ENCODE measurements at places on chromosomes 5 and 9.

DNA sequence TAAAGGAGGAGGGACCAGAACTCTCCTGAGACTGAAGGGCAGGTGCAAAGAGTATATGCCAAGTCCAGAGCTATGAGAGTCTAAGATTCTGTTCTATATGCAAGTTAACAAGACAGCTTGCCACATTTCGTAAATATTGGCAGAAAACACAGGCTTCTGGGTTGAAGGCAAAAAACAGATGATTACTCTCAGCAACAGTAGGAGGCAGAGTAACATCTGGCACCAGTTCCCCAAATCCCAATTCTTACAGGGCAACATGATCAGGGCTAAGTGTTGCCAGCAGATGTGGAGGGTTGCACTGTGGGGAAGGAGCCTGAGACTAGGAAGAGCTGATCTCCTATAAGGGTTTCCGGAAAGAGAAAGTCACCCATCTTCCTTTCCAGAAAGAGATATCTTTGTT lies 179.4 kb downstream of the PJA2 start:
- DNase-seq = no peak

DNA sequence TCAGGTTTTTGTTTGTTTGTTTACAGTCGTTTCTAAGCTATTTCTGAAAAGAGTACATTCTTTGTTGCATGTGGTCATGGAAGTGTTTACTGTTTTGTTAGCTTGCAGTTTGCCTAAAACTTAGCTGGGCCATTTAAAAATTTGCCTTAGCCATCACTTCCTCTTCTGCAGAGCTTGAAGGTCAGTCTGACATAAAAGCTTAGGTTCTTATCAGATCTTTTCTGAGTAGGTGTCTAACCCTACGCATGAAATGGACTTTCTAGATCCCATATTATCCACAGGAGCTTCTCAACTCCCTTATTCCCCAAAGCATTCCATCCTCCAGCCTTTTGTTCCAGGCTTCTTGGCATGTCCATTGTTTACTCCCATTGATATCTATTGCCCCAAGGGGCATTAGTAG lies 90.3 kb downstream of the AP3B1 start:
- no peak for DNase-seq

- no peak for DNase-seq
Observed at GRCh38 chr9:111926421-111926875, 29.8 kb downstream of the UGCG start.

DNA sequence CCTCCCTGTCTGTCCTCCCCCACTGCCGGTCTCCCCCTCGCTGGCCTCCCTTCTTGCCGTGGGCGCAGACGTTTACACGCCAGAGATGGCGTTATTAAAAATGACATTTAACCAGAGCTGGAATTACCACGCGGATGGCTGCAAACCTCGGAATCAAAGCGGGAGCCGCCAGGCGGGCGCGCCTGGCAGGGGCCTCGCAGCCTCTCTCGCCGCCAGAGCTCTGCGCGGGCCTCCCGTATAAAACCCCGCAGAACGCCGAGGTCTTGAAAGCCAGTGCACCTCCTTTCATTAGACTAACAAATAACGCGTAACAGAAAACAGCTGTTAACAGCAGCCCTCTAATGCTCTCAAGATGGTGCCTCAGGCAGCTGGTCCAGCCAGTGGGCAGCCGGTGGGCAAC lies 10.2 kb downstream of the PRRX2 start:
- DNase-seq = no peak

- no peak for DNase-seq
Observed at GRCh38 chr9:108720191-108720642, 135.6 kb downstream of the ACTL7B start.

- no peak for DNase-seq
Observed at GRCh38 chr5:128966846-128967245, 1.6 kb downstream of the SLC27A6 start.

DNA sequence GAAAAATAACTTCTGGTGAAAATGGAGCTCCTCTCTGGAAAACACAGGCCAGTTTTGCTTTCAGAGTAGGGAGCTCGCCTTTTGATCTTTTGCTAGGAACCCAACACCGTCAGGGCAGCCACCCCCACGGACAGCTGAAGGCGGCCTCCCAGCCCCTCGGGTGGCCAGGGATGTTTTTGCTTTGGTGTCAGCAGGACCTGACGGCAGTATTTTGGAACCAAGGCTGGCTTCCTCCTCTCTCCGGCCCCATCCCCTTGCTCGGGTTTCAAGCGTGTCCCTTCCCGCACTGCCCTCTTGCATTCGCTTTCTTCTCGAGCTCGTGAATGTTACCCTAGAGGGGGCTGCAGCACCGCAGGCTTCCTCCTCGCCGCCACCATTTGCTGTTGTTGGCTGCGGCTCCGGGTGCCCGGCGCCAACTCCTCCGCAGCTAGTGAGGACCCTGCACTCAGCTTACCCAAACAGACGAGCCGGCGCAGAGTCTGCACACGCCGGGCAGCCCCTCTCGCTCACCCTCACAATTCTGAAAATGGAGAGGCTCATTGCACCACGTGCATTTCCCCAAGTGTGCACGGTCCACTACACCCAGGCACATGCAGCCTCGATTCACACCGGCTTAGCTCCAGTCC lies 35.5 kb upstream of the ADAMTSL1 start:
- DNase-seq = no peak

GRCh38 chr5:181203777-181204112 lies 1.3 kb downstream of the TRIM7 start:
- no peak for DNase-seq

DNA sequence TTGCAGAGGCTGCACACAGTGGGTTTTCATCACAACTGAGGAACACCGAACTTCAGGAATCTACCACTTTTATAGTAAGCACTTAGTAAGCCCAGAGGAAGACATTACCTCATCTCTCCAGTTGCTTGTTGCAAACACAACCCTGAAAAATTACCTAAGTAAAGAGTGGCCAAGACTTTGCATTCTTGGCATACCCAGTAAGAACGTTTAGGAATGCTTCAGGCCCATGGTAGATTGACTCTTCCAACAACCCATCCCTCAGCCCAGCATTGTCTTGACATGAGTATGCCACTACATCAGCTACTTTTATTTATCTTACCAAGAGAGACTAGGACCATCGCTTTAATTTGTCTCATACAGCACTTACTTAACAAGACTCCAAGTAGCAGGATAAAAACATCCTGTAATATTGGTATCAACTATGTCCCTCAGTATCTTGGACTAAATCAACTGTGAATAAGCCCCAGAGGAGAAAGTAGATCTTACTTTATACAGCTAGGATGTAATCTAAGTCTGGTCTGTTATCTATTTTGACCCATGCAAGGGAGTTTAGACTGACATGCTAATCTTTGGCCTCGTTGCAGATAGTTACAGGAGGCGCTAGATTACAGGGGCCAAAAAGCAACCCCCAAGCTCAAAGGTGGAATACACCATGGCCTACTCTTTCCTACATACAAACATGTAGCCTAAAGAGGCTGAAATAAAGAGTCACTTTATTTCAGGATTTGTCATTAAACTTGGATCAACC lies 114.9 kb downstream of the INVS start:
- no peak for DNase-seq

- DNase-seq = no peak
Observed at GRCh38 chr5:38574009-38574408, 17.6 kb upstream of the LIFR start.

- no peak for DNase-seq
Observed at GRCh38 chr9:101814064-101814463, 75.6 kb upstream of the GRIN3A start.

- no peak for DNase-seq
Observed at GRCh38 chr5:9415566-9415965, 130.3 kb downstream of the SEMA5A start.

DNA sequence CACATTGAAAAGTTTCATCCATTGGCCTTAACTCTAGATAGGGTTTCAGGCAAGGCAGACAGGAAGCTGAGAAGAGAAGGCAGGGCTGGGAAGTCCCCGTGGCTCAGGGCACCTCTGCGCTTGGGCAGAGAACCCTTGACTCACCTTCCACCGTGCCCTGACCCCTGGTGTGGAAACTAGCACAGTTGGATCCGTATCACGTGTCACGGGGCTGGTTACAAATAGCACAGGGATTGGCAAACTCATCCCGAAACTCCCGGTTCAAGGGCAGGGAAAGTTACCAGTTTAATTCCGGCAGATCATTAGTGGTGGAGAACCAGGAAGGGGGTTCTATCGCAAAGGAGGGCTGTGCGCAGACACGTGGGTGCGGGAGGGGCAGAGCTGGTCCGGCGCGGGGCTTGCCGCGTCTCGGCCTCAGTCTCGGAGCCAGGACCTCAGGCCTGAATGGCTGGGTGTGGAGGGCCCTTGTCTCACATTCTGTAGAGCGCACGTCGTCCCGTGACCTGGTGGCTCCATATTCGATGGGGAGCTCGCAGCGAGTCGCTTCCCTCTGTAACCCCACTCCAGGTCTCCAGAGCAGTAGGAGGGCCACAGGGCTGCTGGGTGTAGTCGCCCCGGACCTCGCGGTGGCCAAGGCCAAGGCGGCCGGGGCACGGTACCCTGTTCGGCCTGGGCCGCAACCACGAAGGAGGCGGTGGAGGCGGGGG lies 771 bp upstream of the TMEM171 start:
- no peak for DNase-seq

DNA sequence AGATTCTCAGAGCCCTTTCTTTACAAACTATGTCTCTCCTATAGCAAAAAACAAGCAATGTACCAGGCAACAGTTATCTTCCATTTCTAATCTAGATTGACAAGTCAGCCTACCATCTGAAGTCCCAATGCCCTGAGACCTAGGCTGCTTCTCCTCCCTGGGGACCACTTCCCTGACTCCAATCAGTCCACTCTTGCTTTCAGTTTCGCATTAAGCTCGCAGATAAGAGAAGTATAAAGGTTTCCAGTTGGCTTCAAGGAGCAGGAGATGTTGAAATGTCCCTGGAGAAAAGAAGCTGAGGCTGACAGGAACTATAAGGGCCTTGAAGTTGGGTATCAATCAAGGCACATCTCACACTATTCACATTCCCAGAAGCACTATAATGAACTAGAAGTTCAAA lies 32.3 kb downstream of the ERP44 start:
- no peak for DNase-seq
